ENCODE measurements at places on chromosomes 5 and 9.
A peak's percentile ranks its signal among the peaks of the same experiment; 100 is the strongest.

DNA sequence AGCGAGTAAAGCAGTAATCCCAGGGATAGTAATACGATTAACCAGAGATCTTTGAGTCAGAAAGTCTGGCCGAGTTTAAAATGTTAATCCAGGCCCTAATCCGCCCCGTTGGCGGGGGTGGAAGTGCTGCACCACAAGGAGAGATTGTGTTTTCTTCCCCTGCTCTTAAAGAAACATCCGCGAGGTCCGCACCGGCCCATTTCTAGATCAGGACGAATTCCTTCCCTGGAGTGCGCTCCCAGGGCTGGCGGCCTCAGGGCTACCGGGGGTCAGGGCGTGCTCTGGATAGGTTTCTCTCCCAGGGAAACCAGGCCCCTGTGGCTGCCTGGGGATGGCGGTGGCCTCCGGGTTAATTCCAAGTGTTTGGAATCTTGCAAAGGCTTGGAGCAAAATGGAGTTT is 9.3 kb upstream of the NEUROG1 start:
- DNase-seq: no peak

DNA sequence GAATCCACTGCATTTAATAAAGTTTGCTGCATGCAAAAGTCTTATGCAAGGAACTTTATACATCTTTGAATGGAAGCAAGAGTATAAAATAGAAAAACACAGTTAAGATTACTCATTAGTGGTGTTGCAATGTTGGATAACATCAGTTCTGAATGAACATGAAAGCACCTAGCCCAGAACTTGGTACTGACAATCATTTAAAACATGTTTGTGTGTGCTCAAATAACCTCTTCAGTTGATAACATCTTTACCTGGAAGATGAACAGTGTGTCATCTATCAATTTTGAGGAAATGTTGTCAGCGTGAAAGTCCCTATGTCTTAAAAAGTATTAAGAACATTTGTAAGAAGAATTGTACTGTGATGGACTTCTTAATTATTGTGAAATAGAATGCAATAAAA is 370.4 kb upstream of the GRAMD2B start:
- DNase-seq: no peak

DNA sequence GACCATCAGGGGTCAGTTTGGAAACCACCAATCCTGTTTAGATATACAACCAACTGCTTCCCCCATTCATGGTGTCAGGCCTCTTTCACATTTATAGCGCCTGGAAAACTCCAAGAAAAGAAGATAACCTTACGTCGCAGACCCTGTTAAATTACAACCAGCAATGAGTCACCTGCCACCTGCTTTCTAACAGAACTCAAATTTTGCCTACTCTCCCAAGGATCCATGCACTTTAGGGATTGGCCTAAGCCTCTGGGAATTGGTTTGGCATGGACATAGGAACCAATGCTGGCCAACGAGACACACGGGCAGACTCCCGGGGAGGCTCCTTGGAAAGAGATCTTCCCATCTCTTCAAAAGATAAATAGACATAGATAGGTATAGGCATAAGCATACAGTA is 87.0 kb downstream of the FEM1C start:
- no peak for DNase-seq

GRCh38 chr9:76525196-76525595 is 66.2 kb downstream of the GCNT1 start:
- DNase-seq: no peak

DNA sequence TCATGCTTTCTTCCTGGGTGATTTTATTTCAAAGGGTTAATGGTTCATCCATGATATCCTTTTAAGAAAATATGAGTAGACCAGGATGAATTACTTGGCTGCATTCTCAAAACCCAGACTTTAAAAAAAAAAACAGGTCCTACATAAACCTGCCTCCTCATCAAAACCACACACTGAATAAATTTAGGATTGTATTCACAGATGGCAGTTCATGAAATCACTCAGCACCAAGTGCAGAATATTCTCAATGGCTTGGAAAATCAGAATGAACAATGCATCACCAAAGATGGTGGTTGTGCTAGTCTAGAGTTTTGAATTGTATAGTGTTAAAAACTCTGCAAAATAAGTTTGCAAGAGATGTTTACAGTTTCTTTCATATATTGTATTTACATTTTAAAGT is 145.4 kb upstream of the GRAMD2B start:
- DNase-seq: no peak

GRCh38 chr5:119036101-119036762 is 34.7 kb upstream of the DMXL1 start:
- no peak for DNase-seq

- no peak for DNase-seq
These were observed 143.6 kb upstream of the RASGRF2 start for GRCh38 chr5:80816590-80816989.

DNA sequence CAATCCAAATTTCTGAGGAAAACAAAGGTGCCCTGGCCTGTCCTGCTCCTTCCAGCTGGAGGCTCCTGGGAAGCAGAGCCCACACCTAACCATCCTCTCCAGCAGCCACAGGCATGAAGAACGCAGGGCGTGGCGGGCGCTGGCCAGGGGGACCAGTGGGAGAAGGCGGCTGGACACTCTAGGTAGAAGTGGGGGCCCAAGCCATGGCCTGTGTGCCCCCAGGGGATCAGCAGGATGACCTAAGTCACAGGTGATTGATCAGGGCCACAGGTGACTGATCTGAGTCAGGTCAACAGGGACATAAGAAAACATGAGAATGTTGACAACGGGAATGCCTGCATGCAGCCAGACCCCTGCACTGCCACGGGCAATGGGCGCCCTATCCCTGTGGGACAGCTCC is 3.4 kb downstream of the QSOX2 start:
- no peak for DNase-seq

GRCh38 chr5:39717176-39717897 is 292.6 kb upstream of the DAB2 start:
- DNase-seq: no peak

DNA sequence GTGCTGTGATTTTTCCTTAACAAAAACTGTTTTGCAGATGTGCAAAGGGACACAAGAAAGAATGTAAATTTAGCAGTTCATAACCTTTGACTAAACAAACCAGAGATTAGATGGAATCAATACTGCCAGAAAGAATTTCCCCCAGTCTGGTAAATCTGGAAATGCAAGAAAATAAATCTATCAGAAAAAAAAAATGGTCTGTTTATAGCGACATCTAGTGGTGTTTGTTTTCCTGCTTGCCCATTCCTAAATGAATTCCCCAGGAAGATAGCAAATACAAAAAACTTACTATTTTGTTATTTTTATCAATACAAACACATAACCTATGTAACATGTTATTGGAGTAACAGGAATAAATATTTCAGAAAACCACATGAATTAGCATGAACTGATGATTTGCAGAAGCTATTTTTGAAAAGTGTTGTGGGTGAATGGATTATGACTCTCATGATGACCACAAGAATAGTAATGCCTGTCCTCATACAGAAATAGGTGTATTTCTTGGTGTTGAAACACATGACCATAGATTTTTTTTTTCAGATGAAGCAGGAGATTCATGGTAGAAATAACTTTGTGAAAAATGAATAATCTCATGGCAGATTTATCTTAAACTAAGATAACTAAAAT is 1703.8 kb downstream of the MAT2B start:
- no peak for DNase-seq

- DNase-seq: peak; percentile 11
These were observed 73.2 kb upstream of the EPB41L4A start for GRCh38 chr5:112492291-112492690.

DNA sequence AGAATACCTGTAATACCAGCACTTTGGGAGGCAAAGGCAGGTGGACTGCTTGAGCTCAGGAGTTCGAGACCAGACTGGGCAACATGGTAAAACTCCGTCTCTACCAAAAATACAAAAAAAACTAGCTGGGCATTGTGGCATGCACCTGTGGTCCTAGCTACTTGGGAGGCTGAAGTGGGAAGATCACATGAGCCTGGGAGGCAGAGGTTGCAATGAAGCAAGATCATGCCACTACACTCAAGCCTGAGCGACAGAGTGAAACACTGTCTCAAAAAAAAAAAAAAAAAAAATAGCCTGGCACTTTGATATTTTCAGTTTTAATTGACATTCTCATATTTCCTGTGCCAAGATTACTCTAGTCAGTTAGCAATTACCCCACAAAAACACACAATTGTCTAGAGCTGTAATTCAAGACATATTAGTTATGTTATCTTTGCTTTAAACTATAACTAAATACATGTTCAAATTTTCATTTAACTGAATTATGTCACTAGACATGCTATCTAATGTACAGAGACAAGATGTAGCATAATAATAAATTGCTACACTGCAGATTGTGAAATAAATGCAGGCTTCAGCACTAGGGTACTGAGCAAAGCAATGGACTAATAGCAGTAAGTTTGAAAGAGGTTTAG is 378.2 kb upstream of the GRAMD2B start:
- DNase-seq: no peak

- no peak for DNase-seq
These were observed 226.4 kb downstream of the EFNA5 start for GRCh38 chr5:107444300-107444699.

GRCh38 chr5:38515646-38516045 is 40.8 kb downstream of the LIFR start:
- DNase-seq: no peak

- no peak for DNase-seq
These were observed 165.0 kb upstream of the ERCC6L2 start for GRCh38 chr9:95710446-95710845.

GRCh38 chr5:28369418-28369817 is 1331.0 kb upstream of the CDH9 start:
- DNase-seq: peak; percentile 27

DNA sequence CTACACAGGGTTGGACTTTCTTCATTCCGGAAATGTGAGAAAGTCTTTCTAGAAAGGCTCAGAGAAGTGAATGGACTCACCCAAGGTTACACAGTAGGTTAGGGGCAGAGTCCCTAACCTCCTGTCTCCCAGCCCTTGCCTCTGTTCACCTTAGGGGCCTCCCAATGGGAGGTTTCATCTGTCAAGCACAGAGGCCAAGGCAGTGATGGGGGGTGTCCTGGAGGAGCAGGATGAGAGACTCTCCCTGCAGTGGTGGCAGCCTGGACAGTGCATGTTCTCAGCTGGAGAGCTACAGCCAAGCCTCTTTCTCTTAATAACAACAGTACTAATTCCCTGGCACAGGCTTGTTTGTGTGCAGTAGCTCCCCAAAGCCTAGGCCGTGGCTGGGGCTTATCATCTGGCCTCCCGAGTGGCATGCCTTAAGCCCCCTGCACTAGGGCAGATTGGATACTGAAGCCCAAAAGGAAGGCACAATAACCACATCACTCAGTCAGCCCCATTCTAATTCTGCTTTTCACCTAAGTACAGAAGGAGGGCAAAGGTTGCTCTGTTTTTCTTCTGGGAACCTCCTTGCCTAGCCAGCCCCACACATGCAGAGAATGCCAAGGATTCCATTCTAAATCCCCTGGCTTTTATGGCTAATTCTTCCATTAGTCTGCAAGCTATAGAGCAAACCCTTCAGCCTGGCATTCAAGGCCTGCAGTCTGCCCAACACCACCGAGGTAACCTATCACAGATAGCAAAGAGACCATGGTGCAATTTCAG is 50.2 kb upstream of the XPA start:
- DNase-seq: peak; percentile 71

DNA sequence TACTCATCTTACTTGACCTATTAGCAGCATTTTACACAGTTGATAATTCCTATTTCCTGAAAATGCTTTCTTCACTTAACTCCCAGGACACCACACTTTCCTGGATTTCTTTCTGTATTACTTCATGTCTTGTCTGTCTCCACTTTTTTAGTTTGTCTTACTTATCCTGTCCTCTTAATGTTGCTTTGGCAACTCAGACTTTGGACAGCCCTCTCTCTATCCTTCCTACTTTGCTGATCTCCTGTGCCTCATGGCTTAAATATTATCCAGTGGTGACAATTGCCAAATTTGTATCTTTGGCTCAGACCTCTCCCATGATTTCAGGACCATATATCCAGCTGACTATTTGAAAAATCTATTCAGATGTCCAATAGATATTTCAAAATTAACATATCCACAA is 39.8 kb upstream of the NUDT12 start:
- DNase-seq: no peak

DNA sequence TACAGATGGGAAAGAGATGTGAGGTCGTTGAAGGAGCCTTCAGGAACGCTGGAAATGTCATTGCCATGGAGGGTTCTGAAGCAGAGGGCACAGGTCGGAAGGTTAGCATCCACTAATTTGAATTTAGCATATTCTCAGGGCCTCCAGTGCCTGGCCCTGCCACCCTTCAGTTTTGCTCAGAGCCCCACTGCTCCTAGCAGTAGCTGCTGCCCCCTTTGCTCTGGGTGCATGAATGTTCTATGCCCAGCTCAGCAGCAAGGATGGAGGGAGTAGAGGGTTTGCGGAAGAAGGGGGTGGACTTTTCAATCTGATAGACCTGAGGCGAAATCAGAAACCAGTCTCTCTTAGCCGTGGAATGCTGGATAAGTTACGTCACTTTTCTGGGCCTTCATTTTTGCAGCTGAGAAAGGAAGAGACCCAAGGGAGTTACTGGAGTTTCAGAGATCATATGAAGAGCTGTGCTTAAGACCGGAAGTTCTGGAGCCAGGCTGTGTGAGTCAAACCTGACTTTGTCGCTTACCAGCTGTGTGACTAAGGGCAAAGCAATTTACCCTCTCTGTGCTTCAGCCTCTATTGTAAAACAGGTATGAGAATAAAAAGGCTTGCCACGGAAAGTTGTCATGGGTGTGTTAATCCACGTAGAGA is 133.2 kb upstream of the PANK3 start:
- peak; percentile 71 for DNase-seq

DNA sequence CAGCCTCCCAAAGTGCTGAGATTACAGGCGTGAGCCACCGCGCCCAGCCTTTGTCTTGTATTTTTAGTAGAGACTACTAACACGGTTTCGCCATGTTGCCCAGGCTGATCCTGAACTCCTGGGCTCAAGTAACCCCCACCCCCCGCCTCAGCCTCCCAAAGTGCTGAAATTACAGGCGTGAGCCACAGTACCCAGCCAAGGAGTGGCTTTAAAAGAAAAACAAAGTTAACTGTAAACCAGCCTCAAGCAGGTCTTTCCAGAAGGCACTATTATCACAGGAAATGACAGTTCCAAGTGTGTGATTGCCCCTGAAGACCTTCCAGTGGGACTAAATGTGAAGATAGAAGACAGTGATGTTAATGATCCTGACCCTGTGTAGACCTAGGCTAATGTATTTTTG is 31.1 kb downstream of the SIL1 start:
- no peak for DNase-seq

GRCh38 chr5:10503997-10504793 is 59.7 kb upstream of the ANKRD33B start:
- no peak for DNase-seq

DNA sequence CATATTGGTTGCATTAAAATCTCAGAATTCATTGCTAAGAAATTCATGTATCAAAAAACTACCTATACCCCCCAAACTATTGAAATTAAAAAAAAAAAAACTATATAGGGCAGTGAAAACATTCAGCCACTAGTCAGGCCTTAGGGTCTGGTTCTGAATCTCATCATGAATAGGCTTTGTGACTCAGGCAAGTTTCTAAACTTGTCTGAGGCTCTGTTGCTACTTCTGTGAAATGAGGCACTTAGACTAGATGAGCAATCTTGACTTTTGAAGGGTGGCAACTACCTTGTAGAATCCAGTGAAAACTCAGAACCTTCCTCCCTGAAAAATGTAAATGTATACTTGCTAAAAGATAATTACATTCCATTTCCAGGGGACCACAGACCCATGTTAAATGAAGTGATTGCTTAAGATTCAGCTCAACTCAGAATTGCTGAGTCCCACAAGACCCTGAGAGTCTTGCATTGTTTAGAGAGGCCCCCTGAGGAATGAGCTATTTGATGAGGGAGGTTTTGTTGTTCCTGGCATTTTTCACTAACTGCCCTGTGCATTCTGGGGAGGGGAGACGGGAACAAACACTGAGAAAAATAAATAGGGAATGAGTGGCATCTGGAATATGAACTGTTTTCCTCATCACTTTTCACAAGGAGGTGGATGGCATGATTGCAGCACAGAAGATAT is 29.5 kb downstream of the RAI14 start:
- DNase-seq: no peak

Data from HS-27A (cell line).